ENCODE measurements at places on chromosomes 13 and 19.

DNA sequence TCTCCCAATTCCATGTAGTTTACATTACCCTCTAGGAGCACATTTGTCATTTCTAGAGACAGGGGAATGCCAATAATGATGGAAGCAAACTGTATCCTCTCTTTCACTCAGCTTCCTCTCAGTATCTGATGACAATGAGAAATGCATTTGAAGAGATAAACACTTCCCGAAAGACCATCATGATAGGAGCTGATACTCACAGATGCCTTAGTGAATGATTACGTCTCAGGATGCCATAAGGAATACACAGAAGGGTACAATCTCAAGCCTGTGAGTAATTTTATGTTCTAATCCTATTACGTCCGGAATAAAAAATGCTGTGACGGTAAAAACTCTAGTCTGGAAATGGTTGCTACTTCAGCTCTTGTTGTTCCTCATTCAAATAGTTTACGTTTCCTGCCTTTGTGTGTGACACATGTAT lies 663.8 kb upstream of the MIR17HG start:
- no peak for DNase-seq

- DNase-seq = peak; percentile 22
Measured at GRCh38 chr19:19372656-19373416, 32.6 kb upstream of the GATAD2A start.

DNA sequence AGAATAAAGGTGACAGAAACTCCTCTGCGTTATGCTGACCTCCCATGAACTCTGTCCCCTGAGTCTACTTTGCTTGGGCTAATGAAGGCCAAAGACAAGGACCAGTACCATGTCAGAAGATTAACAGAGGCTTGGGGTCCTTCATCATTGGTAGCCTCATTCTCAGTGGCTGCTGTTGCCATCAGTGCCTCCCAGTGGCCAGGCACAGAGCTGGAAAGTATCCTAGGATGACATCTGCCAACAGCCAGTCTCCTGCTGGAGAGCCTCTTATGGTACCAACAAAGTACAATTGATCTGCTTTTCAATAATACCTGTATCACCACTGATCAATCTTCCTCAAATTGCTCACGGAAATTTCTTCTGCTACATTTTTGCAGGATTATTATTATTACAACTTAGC lies 281.6 kb downstream of the DNAJC15 start:
- no peak for DNase-seq

GRCh38 chr19:5228932-5229777 lies 111.5 kb downstream of the PTPRS start:
- no peak for DNase-seq

DNA sequence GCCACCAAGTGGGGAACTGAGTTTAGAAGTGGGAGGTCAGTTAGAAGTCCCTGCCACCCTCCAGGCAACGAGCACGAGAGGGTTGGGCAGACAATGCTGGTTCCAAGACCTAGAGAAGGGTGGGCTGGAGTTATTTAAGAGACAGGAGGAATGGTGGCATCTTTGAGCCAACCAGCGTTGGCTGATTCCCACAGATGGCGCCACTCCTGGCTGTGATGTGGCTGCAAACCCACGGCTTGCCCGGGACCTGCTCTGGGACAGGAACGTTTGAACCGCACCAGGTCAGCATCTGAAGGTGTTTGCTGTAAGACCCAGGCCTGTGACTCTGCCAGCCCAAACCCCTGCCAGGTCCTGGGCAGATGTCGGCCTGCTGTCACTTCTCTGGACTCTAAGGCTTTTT lies 42.8 kb downstream of the BICRA start:
- no peak for DNase-seq

- DNase-seq = no peak
Measured at GRCh38 chr19:43562226-43562697, 13.1 kb downstream of the XRCC1 start.

Measured in stimulated activated naive CD4-positive, alpha-beta T cell treated with Interleukin-2 at 50 U/mL for 16 hours (primary cell).